ENCODE measurements at places on chromosomes 7 and 10.

GRCh38 chr10:13614530-13615332, 28.0 kb downstream of the PRPF18 start:
- no peak for DNase-seq

DNA sequence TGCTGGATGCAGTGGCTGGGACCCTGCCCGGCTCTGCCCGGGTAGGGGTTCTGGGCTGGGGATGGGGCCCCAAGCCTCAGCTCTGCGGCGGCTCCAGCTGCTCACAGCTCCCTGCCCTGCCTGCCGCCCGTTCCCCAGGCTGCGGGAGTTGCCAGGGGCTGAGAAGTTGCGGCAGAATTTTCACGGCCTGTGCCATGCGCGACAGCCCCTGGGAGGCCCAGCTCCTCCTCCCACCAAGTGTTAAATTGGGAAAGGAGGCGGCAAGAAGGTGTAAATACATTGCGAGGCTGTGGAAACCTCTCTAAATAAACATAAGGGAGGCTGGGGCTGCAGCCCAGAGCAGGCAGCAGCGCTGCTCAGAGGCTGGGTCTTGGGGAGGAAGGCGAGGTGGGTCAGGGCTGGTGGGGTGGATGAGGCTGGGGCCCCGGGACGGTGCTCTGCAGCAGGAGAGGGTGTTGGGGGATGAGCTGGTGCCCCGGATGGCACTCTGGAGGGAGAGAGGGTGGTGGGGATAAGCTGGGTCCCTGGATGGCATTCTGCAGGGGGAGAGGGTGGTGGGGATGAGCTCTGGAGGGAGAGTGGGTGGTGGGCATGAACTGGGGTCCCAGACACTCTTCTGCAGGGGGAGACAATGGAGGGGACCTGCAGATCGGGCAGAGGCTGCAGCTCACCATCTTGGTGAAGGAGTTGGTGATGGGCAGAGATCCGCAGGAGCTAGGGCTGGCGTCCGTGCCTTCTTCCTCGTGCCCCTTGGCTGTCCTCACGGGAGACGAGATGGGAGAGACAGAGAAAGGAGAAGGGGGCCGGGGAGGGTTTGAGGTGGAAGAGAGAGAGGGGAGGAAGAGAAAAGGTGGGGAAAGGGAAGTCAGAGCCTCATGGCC, 85.5 kb upstream of the GNA12 start:
- no peak for DNase-seq

GRCh38 chr10:21924511-21924910, 79.0 kb downstream of the DNAJC1 start:
- no peak for DNase-seq

DNA sequence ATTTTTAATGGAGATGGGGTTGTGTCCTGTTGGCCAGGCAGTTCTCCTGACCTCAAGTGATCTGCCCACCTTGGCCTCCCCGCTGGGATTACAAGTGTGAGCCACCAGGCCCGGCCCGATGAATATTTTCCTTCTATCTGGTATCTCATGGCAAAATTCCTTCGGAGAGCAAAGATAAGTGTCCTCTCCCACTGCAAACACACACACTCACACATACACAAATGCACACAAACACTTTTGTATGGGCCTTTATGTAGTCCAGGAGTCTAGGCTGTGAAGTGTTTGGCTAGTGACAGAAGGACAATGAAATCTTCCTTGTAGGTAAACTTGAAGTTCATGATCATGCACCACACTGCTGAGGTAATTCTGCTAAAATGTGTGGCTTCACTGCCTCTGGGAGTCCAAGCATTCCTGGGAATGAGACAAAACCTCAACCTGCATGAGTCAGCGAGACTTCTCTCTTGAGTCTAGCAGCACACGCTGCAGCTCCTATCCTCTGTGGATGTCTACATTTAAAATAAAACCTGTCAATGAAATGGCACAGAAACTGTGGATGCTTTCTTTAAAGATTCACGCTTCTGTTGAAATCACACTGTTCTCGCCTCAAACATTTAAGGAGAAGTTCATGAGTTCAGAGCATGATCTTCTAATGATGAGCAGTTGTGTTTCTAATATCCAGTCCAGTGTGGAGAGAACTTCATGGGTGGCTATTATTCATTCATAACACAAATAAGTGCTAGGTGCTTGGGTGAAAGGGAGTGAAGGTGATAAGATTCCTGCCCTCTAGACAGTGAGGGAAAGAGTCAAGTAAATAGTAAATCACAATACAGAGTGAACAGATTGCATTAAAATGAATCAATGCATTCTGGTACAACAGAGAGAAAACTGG, 96.5 kb downstream of the NRP1 start:
- no peak for DNase-seq

DNA sequence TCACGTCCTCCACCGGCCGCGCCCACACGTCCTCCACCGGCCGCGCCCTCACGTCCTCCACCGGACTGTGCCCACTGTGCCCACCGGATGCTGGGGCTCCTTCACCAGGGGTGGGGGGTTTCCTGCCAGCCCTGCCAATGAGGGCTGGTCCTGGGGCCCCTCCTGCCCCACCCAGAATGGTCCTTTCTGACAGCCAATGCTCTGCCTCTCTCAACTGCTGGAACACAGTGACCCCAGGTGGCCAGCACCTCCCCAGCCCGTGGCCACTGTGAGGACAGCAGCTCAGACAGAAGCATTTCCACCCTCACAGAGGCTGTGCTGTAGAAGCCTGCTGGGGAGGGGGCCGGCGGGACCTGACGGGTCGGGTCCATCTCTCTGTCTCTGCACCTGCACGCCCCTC, 90.1 kb upstream of the DNAAF5 start:
- no peak for DNase-seq

DNA sequence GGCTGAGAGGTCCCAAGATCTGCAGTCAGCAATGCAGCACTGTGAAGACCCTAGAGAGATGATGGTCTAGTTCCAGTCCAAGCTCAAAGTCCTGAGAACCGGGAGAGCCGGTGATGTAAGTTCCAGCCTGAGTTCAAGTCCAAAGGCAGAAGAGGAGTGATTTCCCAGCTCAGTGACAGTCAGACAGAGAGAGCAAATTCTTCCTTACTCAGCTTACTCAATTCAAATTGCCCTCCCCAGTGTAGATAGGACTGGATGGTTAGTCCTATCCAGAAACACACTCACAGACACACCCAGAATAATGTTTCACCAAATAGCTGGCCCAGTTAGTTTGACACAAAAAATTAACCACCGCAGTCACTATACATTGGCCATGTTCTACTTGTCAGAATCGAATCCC, 185.5 kb upstream of the MYO3A start:
- no peak for DNase-seq

DNA sequence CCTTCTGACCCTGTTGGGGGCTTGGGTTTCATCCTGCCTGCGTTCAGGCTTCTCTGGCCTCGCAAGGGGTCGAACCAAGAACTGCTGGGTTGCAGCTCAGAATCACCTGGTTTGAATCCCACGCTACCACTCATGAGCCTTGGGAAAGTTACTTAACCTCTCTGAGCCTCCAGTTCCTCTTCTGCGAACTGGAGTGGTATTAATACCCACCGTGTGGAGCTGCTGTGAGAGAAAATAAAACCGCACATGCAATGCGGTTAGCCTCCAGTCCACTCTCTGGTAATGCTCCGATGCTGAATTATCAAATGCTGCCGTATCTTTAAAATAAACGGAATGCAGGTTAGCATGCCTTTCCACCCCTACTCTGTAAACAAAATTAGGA, 171.9 kb downstream of the ARHGAP12 start:
- DNase-seq, result no peak

- no peak for DNase-seq
Measured at GRCh38 chr7:28953633-28954032, 4.5 kb downstream of the TRIL start.

DNA sequence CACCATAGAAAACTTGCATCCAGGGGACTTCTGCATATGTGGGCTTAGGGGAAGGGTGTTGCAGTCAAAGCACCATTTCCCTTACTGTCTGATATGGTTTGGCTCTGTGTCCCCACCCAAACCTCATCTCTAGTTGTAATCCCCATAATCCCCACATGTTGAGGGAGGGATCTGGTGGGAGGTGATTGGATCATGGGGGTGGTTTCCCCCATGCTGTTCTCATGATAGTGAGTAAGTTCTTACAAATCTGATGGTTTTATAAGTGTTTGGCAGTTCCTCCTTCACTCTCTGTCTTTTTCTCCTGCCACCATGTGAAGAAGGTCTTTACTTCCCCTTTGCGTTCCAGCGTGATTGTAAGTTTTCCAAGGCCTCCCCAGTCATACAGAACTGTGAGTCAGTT, 177.4 kb downstream of the ADK start:
- DNase-seq, result no peak

GRCh38 chr10:86049442-86049841, 317.2 kb downstream of the GRID1 start:
- DNase-seq, result no peak

- DNase-seq, result no peak
Measured at GRCh38 chr10:74991435-74991834, 120.0 kb upstream of the SAMD8 start.

DNA sequence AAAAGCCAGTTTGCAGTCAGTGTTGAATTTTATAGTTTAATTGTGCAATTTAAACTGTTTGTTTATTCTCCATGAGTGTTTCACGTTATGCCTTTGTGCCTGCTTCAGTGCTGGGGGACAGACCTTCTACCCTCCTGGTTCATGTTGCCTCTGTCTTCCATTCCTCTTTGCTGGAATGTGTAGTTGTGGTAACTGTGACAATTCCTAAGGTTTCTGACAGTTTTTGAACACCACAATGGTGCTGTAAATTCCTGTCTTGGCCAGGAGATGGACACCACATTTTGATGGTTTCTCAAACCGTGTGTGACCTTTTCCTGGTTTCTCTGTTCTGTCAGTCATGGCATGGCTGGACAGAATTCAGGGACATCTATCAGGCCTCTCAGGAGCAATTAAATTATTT, 201.7 kb downstream of the BICC1 start:
- DNase-seq, result no peak

GRCh38 chr7:87919875-87920274, 14.2 kb upstream of the ADAM22 start:
- DNase-seq, result no peak

Data from activated T-cell treated with anti-CD3 and anti-CD28 coated beads for 4 hours (primary cell).